ENCODE measurements at places on chromosomes 16 and 17.

DNA sequence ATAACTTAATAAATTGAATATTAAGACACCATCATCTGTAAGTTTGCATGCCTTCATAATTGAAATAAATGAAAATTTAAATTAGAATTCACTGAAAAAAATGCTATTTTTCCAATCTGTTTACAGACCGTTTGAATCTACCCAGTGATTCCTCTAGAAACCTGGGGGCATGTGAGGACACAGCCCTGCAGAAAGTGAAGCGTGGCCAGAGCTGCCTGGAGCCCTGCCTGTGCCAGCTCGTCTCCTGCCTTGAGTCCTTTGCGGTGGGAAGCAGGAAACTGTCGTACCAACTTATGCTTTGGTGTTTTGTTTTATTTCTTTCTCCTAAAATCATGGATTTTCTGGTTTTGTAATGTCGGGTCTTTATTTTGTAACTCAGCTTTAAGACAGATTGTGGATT is 67.8 kb upstream of the FA2H start:
- no peak for DNase-seq

GRCh38 chr17:1714980-1715802 is 5.0 kb upstream of the TLCD2 start:
- peak; percentile 96 for DNase-seq

DNA sequence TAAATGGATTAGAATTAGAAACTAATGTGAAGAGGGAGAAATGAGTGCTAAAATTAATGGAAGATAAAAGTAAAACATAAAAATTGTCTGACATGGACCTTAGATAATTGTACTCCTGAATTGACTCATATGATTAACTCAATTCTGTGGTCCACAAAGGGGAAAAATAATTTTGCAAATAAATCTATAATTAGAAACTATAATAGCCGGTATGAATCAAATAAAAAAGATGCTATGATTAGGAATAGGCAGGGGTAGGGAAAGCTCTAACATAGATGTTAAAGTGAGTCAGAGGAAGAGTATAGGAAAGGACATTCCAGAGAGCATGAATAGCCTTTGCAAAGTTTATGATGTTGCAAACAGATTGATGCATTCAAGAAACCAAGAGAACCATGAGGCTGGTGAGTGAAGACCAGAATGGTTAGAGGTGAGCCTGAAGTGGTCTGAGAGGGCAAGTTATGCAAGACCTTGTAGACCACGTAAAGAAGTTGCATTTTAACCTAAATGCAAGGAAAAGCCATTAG is 262.1 kb upstream of the CA10 start:
- DNase-seq, result no peak

DNA sequence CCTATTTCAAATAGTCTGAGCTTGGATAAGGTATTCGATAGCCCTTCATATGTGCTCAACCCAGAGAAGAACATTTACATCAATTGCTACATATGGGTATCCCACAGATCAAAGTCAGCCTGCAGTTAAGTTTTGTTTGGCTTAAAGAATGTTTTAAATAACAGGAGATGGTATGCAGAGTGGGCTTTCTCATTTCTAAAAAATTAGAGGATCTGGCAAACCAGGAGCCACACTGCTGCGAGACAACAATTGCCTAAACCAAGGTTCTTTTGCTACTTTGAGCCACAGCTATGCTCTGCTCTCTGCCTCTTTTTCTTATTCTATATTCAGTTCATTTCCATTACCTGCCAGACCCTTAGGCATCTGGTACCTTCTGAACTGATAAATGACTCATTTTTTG is 30.2 kb upstream of the ARHGAP44 start:
- DNase-seq, result no peak

- no peak for DNase-seq
Measured at GRCh38 chr17:32944248-32945020, 16.5 kb downstream of the TMEM98 start.

DNA sequence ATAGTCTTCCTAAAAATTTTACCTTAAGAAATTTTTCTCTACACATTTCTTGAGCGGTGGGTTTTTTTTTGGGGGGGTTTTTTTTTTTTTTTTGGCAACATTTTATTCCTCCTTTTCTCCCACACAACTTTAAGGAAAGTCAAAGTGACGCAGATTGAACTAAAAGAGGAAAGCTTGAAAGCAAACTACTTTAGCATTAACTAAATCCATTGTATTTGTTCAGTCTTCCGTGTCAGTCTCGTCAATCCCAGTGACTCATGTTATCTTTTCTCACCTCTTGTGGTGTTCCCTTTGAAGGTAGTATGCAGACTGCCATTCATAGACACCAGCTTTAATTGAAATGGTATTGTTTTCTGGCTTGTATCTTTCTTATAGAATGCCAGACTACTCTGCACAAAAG is 39.3 kb downstream of the TADA2A start:
- DNase-seq, result no peak

DNA sequence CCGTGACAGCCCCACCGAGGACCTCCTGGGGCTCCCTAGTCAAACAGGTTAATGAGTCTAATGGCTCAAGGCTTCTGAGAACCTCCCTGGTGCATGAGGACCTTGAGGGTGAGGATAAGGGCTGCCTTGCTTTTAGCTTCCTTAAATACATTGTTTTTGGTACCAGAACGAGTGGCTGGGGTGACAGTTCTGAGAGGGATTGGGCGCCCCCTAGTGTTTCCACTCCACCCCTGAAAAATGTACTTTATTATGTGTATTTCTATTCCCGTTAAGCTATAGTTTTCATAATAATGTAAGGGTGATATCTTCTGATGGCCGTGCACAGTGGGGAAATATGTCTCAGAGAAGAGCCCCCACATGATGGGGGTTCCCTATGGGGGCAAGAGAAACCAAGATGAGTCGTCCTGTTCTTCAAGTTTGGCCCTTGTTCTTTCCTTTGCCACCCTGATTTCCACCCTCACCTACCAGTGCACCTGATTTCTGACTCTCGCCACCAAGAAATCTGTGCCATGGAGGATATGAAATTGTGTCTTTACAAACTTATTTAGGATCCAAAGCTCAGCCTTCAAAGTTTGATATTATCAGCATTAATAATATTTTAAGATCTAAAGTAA is 14.5 kb upstream of the VWA3A start:
- peak; percentile 54 for DNase-seq

- DNase-seq, result no peak
Measured at GRCh38 chr17:49572226-49572625, 3.4 kb upstream of the NXPH3 start.

GRCh38 chr17:29138971-29139691 is 41.1 kb downstream of the MYO18A start:
- no peak for DNase-seq

GRCh38 chr16:10922328-10923145 is 19.7 kb downstream of the DEXI start:
- DNase-seq, result peak; percentile 53

- no peak for DNase-seq
Measured at GRCh38 chr16:67199011-67199807, at the start of gene ELMO3. Gene ELMO3, plus strand, starts transcription at chr16:67199131. Its CDS starts 196 bp downstream, at chr16:67199327.

GRCh38 chr17:47915776-47916398 is 19.9 kb downstream of the SP2 start:
- DNase-seq, result no peak

DNA sequence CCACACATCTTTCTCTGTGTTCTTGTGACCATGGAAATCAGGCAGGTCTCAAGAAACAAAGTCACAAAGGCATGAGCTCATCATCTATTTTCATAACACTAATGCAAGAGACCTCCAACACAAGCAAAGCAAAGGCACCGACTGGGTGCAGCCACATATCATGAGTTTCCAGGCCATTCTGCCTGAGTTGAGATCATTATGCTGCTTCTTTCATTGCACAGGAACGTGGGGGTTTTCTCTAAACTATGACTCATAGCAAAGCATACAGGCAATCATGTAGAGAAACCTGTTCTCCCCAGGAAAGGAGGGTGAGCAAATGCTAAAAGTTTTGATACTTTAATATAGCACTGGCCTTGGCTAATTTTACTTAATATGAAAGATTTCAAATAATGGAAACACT is 60.7 kb downstream of the GRIN2A start:
- peak; percentile 5 for DNase-seq

GRCh38 chr16:83285921-83286320 is 521.9 kb upstream of the HSBP1 start:
- DNase-seq, result no peak

- DNase-seq, result no peak
Measured at GRCh38 chr16:56864960-56865359, at the start of gene SLC12A3. Gene SLC12A3, plus strand, starts transcription at chr16:56865207. Its CDS starts 29 bp downstream, at chr16:56865236.

- DNase-seq, result no peak
Measured at GRCh38 chr17:21249920-21250703, 3.1 kb downstream of the NATD1 start.

GRCh38 chr16:72845322-72846020 is 202.5 kb downstream of the ZFHX3 start:
- DNase-seq, result no peak

- DNase-seq, result no peak
Measured at GRCh38 chr17:15106540-15106939, 158.6 kb downstream of the PMP22 start.

- DNase-seq, result no peak
Measured at GRCh38 chr17:1580979-1581676, 18.5 kb upstream of the PITPNA start.

All from fibroblast of gingiva (primary cell).